ENCODE measurements at places on chromosomes 2 and 18.

DNA sequence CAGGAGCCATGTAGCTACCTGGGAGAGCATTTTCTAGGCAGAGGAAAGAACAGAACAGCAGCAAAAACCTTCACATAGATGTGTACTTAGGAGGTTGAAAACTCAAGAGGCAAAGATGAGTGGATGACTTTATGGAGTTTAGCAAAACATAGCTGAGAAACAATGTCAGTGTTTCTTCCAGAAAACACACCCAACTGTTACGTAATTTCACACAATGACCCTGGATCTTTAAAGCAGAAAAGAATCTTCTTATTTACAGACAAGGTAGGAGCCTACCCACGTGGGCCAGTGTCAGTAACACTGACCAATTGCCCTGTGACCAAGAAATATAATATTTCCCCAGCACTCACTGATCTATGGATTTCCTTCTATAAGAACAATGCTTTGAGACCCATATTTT lies 254.6 kb downstream of the CDH20 start:
- DNase-seq, result no peak

DNA sequence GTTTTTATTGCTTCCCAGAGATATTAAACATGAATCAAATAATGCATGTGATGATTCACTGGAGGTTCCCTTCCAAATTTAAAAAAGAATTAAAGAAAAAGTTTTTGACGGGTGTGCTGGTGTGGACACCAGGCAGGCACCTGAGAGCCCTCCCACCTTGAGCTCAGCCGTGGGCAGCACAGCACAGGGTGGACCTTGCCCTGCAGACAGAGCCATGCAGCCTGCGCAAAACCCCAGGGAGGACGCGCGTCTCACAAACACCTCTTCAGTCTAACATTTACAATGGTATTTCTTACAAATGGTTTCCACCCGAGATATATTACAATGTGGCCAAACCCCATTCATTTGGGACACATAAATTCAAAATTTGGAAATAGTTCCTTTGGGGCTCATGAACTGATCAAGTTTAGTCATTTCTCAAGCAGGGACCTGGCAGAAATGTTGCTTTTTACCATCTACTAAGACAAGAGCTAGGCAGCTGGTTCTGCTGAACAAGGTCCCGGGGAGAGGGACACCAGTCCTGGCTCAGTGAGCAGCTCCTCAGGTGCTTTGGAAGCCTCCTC lies 45.4 kb downstream of the ODC1 start:
- DNase-seq, result no peak

DNA sequence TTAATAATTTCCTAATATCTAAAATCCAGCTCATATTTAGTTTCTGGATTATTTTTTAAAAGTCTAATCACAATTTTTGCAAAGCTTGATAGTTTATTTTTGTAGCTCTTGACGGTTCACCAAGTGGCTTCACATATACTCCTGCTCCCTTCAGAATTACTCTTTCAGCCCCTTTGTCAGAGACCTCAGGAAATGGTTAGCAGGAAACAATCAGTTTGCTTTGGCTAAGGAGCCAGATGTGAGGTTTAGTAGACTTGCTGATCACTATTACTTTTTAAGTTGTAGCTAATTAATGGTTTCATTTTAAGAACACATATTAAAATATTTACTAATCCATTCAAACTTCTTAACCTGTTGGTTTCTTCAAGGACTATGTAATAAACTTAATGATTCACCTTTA lies 2.3 kb downstream of the RBBP8 start:
- DNase-seq, result no peak

- peak; percentile 93 for DNase-seq
Observed at GRCh38 chr2:45938649-45939511, 287.4 kb downstream of the PRKCE start.

GRCh38 chr18:55833543-55833942 lies 245.6 kb upstream of the TCF4 start:
- DNase-seq, result peak; percentile 93

DNA sequence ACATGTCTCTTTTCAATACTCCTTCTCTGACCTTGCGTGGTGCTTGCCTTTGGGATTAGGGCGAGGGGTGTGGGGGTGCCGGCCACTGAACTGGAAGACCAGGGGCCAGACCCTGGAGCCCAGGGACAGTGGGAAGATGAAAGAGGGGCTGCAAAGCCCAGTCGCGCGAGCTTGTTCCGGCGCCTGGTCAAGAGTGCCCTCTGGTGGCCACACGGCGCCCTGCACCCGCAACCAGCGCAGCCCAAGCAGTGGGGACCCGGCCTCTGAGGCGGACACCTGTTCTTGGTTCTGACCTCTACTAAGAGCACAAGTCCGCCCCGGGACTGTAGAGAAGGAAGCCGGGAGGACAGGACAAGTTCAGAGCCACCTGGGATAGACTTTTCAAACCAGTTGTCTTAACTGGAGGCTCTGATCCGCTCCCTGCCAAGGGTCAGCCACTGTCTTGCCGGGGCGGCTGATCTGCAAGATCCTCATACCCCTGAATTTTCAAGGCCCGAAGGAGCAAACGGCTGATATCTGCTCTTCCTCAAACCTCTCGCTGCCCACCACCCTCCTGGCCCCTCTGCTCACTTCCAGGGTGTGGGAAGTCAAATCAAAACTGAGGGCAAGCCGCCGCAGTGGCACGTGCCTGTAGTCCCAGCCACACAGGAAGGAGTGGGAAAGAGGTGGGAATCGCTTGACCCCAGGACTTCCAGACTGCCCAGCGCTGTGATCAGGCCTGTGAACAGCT lies 14.9 kb upstream of the MSH6 start:
- no peak for DNase-seq

- DNase-seq, result no peak
Observed at GRCh38 chr2:72001937-72002690, 145.5 kb downstream of the CYP26B1 start.

DNA sequence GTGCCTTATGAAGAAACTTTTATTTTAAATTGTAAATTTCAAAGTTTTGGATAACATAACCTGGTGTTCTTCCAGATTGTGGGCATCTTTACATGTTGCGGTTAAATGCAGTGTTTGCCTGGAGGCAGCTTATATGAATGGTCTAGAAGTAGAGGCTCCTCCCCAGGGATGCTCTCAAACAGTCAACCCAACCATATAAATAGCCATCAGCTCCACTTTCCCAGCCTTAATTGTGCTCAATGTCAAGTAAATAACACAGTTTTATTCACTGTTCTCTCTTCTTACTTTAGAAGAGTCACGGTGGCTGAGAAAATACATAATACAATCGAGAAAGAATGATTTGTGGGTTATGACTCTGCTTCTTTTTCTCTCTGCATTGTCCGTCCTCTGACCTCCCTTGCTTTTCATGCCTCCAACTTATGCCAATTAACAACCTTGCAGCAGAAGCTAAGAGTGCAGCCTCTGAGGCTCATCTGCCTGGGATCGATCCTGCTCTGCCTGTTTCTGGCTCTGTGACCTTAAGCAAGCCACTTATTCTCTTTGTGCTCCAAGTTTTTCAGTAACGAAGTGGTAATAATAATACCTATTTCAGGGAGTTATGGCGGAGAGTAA lies 100.3 kb downstream of the DAW1 start:
- DNase-seq, result no peak

DNA sequence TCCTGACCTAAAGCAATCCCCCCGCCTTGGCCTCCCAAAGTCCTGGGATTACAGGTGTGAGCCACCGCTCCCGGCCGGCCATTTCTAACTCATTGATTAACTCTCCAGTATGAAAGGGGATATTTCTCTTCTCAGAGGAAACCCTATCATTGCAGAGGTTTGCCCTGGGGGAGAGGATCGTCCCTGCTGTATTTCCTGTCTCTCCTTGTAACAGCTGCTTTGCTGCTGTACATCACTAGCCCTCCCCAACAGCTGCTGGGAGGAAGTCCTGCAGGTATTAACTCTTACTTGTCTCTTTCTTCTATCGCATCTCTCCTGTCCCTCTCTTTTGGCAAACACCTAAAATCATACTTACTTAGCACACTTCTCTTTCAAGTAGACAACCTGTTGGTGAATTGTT lies 219.0 kb upstream of the DSEL start:
- no peak for DNase-seq

GRCh38 chr18:78889250-78889649 lies 90.4 kb upstream of the SALL3 start:
- DNase-seq, result no peak

DNA sequence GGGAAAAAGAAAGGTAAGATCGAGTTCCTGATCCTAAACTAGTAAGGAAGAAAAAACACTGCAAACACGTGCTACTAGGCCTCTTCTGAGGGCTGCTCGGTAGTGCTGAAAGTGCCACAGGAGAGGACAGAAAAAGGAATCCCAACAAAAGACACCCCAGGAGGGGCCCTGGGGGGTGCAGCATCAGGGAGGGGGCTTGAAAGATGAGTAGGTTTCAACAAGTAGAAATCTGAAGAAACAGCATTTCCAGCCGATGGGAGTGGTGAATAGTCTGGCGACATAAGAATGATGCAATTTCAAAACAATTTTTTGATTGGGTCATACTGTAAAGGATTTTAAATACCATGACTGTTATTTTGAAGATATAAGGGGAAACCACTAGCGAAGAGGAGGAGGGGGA lies 98.6 kb downstream of the NOL10 start:
- DNase-seq, result no peak

GRCh38 chr2:145752091-145752806 lies 1232.3 kb upstream of the ZEB2 start:
- DNase-seq, result peak; percentile 50

DNA sequence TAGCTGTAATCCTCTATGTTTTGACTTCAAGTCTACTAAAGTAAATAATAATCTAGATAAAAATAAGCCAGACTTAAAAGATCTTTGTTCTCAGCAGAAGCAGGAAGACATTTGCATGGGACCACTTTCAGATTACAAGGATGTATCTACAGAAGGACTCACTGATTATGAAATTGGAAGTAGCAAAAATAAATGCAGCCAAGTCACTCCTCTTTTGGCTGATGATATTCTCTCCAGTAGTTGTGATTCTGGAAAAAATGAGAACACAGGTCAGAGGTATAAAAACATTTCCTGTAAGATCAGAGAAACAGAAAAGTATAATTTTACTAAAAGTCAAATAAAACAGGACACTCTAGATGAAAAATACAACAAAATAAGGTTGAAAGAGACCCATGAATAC lies 338.4 kb downstream of the ZNF804A start:
- no peak for DNase-seq

DNA sequence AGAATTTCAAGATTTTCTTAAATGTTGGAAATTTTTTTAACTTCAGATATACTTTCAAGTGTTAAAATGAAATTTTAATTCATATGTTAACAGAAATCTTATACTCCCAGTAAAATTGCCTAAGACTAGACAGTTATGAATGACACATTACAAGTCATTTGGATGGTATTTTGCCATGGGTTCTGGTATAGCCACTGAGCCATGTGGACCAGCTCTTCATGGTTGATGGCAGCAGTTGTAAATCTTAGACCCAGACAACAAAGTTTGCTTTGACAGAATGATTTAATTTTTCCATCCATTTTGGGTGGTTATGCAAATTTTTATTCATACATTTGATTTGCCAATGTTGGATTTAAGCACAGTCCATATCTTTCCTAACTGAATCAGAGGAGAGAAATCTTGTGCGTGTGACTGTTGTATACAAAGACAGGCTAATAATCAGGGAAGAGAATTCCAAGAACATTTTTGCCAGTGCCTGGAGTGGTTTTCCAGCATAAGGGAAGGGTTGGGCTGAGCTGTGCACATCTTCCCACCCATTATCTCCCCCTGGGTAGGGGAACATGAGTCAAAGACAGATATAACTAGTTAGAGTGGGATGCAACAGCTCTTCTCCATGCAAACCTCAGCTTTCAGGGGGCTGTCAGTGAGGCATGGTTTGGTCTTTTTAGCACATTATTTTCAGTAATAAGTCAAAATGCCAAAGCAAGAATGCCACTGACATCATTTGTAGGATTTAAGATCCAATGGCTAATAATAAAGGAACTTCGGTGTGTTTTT lies 28.1 kb upstream of the INPP4A start:
- DNase-seq, result no peak

Data from GM04504 (cell line).